GM12878 (cell line): ENCODE measurements at places on chromosomes 16 and 17. TPM values are rescaled to one million over a fixed set of nuclear protein-coding genes. Genes with fewer than 3 reads are reported as not detected.

DNA sequence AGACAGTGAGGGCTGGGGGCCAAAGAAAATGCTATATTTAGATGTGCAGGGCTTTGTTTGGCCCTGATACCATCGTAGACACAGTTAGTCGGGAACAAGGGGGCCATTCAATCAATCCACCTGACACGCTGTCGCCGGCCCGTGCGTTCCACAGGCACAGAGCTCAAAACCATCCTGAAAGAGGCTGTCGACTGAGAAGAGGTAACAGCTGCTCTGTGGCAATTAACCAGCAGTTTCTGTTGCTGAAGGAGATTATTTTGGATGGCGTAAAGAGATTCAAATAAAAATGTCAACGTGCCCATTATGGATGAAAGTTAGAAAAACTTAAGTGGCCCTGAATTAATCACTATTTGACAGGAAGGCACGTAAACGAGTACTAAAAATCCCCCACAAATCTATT, 276.2 kb upstream of the IRX5 start:
- DNase-seq, result no peak

DNA sequence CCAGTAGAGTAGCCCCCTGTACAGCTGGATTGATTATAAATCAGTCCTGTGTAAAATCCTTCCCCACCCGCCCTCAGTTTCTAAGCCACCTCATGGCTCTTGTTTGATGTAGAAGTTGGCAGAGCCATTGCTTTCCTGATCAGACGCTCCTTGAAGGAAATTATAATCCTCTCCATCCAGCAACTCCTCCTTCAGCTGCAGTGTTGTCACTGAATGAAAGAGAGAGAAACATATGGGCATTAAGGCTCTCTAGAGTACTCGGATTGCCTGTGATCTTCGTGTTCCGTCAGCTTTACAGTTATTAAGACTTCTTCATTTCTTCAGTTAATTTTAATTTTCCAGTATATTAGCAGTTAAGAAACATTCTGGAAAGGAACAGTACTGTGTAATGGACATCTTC, 14.3 kb downstream of the NME2 start:
- DNase-seq, result no peak

DNA sequence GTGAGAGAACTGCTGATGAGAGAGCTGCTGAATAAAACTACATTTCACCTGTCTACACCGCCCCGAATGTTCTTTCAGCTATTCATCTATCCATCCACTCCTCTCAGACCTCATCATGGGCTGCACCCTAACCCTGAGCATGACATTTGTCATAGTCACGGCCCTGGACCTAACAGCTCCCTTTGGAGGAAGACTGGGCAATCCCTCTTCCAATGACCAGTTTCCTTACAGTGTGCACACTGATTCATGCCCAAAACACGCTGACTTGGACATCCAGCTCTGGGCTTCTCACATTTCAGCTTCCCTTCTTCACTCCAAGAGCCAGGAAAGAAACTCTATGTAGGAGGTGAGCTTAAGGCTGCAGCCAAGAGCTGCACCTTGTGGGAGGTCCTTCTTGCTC, 41.8 kb upstream of the ARL4D start:
- DNase-seq, result no peak

DNA sequence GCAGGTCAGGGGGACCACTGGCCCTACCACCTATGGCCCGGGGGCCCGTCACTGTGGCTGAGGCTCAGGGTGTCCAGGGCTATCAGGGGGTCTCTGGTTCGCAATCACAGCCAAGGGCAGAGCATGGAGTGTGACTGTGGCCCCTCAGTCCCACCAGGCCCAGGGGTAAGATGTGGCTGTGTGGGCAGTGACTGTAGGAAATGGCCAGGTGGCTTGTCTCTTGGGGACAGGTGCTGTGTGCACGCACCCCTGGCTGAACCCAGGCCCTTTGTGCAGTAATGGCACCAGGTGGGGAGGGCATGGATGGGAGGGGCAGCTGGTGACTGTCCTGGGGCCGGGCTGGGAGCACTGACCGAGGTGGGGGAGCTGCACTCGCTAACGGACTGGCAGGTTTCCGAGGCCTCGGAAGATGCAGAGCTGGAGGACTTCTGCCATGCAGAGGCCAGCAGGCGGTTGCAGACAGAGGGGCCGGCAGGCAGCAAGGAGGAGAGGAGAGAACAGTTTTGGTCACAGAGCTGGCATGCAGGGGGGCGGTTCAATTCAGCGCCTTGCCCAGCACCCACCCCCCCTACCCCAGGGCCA, 18.8 kb downstream of the IL34 start:
- DNase-seq, result no peak

DNA sequence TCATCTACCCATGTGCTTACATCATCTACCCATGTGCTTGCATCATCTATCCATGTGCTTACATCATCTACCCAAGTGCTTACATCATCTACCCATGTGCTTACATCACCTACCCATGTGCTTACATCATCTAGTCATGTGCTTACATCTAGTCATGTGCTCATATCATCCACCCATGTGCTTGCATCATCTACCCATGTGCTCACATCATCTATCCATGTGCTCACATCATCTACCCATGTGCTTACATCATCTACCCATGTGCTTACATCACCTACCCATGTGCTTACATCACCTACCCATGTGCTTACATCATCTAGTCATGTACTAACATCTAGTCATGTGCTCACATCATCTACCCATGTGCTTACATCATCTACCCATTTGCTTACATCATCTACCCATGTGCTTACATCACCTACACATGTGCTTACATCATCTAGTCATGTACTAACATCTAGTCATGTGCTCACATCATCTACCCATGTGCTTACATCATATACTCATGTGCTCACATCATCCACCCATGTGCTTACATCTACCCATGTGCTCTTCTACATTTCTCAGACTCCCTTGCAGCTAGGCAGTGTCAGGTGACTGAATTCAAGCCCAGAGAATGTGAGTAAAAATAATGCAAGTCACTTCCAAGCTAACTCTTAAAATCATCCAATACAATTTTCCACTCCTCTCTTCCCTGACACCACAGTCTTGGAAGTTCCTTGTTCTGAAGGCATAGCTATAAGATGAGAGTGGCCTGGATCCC, 196.8 kb downstream of the CBLN1 start:
- DNase-seq, result no peak

- no peak for DNase-seq
Measured at GRCh38 chr17:28714281-28714680, 2.6 kb upstream of the PROCA1 start.

DNA sequence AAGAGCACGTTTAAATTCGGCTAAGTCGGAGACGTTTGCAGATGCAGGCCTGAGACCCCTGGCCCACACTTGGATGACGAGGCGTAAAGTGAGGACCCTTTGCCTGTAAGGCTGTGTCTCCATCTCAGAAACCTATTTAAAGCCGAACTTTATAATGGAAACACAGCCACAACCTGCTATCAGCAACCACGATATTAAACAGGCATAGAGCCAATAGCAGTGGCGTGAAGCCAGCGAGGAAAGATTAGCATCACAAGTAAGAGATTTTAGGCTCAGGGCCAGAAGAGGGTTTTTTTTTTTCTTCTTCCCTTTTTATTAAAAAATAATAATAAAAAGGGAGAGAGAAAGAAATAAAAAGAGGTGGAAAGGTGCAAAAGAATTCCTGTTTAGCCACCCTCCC, 111.3 kb upstream of the NOL11 start:
- no peak for DNase-seq

DNA sequence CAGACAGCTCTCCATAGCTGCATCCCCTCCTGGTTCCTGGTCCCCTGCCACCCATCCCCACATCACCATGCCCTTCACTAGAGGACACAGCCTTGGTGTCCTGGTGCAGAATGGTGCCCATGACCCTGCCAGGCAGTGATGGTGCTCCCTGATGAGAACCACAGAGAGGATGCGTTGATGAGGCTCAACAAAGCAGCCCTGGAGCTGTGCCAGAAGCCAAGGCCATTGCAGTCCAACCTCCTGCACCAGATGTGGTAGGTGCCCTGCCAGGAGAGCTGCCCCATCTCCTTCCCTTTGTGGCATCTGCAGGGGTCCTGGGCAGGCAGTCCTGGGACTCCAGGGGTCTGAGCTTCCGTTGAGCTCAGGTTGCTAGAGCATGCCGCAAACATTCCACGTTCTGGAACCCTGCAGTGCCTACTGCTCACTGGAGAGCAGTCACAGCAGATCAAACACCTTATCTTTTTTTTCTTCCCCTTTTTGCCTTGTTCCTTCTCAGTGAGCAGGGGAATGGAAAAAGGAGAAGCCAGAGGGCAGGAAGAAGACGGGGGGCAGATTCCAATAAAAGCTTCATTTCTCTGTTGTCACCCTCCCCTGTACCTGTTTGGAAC, 5.3 kb upstream of the EPN3 start:
- no peak for DNase-seq

DNA sequence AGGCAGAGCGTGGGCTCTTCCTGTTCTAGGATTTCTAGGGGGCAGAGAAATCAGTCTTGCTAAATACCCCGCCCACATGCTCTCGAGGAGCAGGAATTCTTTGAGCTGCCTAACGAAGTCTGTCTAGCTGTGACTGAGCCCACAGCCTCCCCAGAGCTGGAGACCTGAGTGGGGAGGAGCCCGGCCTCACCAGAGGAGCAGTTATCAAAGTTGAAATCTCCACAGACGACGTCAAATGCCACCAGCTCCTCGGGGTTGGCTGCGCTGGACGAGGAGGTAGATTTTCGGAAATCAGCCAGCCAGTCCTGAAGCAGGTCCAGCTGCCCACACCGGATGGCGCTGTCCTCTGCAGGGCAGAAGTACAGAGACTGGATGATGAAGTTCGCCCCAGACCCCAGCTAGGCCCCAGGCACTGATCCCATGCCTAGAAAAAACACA, 53.8 kb downstream of the PRMT7 start:
- DNase-seq, result no peak

- no peak for DNase-seq
Measured at GRCh38 chr16:89575247-89576152, at the start of gene CPNE7. Gene CPNE7, plus strand, starts transcription at chr16:89575758. Its CDS starts 140 bp downstream, at chr16:89575898.

GRCh38 chr17:9536061-9536460, 39.6 kb downstream of the STX8 start:
- DNase-seq, result no peak

NTN1 gene
- total RNA-seq, result 0.49 and 0.80 TPM in 2 replicates

SMIM36 gene
- total RNA-seq, result not detected in 2 replicates

SLC5A11 gene
- not detected in 2 replicates for total RNA-seq

TNK1 gene
- 0.77 and 2.0 TPM in 2 replicates for total RNA-seq
